ENCODE measurements at places on chromosomes 1 and 21.
A peak's percentile ranks its signal among the peaks of the same experiment; 100 is the strongest.

GRCh38 chr1:33387625-33388024, 43.3 kb downstream of the PHC2 start:
- no peak for DNase-seq

- peak; percentile 45 for DNase-seq
Observed at GRCh38 chr1:203558064-203558760, 64.3 kb downstream of the OPTC start.

- DNase-seq: no peak
Observed at GRCh38 chr1:164928232-164928812, 369.3 kb downstream of the PBX1 start.

- no peak for DNase-seq
Observed at GRCh38 chr1:156150333-156151011, 2.9 kb upstream of the SEMA4A start.

DNA sequence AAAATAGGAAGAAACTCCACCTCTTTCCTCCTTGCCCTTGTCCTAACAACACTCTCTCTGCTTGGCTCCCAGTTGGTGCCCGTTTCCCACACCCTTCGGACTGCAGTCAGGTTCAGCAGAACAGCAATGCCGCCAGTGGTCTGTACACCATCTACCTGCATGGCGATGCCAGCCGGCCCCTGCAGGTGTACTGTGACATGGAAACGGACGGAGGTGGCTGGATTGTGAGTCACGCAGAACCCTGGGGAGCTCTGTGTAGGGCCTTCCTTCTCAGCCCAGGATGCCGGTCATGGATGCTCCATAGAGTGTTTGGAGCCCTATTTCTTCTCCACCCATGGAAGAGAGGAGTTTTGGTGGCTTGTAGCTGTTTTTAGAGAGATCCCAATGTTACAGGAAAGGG, 60.9 kb downstream of the TNN start:
- no peak for DNase-seq

DNA sequence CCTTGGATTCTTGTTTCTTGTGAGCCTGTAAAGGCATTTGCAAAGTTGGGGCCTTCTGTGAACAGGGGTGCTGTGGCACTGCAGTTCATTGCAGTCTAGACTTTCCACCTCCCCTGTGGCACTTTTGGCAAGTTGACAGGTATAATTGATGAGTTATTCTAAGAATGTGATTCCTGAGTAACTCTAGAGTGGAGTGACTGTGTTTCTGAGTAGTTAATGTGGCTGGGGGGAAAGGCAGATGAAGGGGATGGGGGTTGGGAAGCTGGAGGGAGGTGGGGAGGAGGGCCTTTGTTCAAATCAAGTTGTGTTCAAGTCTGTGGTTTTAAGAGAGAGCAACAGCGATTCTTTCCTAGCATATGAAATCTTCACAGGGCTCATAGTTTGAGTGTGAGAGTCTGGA, 32.9 kb downstream of the PBX1 start:
- DNase-seq: peak; percentile 27

DNA sequence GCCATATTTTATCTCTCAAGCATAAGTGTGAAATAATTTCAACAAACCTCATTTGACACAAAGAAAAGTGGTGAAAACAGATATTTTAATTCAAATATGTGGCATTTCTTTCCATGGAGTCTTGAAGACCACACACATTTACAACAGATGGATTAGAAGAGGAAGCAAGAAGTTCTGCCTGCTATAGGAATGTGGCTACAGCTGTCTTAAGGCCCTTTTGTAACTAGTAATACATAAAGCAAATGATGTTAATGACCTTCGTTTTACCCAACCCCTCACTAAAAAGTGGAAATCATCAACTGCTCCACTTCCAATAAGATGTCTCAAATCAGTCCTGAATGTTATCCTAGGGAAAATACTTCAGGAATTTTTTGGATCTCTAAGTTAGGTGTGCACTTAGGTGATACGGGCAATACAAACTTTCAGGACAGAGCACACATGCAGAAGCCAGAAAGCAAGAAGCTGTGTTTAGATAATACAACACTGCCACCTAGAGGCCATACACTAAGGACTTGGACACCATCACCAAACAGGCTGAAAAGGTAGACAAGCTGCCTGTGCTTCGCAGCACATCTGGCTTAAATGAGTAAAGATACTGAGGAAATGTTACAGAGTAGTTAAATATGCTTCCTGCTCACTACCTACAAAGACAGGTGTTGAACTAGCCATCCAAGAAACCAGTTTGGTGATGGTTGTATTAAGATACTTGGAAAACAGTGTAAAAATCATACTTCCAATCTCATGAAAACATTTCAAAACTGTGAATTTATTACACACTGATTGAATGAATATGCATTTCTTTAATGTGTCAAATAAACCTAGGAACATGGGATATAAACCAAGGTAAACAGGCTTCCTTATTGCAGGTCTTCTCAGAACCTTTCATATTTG, 24.4 kb downstream of the RRAGC start:
- DNase-seq: peak; percentile 54

DNA sequence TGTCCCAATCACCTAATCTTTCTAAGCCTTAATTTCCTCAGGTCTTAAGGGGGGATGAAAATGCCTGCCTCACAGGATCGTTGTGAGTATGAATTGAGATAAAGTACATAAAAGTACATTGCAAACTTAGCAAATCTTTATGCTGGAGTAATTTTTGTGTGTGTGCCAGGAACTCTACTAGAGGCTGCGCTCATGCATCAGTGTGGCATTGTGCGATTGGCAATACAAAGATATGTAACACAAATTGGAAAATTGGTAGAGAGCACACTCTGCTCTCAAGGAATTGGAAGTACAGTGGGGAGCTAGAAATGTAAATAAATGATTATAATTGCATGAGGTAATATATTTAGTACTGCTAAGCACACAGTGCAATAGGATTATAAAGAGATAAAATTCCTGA, 398.3 kb downstream of the DUSP10 start:
- no peak for DNase-seq

DNA sequence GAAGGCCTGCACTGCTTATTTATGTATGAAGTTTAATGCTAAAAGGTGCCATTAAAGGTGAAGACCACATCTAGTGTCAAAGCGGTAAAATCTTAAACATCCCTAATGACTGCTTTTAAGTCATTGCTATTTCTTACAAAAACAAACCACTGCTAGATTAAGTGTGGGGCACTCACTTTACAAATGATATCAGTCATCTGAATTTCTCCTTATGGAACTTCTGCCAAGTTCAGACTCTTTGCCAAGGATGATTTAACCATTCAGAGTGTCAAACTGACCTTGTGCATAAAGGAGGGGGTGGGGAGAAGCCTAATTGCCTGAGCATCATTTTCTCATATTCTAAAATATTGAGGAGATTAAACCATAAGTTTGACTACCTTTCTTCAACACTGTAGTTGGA, 271.5 kb downstream of the TGFB2 start:
- DNase-seq: no peak

DNA sequence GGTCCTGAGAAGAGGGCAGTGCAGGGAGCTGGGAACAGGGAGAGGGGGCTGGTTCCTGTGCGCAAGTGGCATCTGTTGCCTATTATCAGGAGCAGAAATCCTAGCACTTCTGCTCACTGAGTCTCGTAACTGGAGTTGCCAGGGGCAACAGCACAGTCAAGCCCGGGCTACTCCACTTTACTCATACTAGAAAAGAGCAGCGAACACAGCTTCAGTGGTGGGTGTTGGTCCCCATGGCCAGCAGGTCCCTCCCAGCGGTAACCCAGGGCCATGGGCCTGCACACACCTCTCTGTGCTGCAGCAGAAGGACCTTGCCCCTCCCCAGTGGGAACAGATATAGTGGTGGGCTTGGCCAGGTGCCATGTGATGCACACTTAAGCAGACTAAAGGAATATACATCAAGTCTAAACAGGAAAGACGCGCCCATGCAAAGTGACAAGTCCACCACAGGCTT, 8.5 kb downstream of the PYCR2 start:
- peak; percentile 86 for DNase-seq

- no peak for DNase-seq
Observed at GRCh38 chr1:246987083-246987690, 20.7 kb downstream of the ZNF695 start.

DNA sequence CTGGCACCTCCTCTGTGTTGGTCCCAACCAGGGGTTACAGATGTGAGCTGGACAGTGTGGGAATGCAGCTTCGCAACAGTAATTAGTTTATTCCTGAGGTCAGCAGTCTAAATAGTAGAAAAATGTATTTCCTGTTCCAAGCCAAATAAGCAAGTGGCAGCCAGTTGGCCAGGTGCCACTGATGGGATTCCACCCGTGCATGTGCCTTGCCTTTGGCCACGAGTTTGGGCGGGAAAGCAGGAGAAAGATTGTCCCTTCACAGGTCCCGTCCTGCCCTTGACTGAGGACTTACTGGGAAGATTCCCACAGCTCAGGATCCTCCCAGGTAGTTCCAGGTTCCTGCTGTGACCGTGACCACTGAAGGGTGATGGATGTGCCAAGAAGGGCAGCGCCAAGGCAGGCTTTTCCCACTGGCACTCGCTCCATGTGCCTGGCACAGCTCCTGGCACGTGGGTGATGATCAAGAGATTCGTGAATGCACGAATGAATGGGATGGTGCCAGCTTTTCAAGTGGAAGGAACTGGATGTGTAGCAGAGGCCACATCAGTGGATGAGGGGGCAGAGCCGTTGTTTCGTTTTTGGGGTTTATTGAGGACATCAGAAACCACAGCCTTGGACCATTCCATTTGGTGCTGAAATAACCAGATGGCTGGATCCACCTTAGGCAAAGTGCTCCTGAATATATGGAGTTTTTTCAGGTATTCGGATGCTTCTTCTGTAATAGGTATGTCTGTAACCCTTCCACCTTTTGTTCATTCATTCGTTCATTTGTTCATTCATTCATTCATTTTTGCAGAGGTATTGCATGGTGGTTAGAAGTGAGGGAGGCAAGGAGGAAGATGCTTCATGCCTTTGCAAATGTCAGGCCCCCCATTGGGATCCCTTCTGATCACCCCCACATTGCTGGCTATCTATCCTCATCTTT, 62.4 kb upstream of the WNT4 start:
- no peak for DNase-seq

- no peak for DNase-seq
Observed at GRCh38 chr1:239616673-239617072, 230.3 kb downstream of the CHRM3 start.

- no peak for DNase-seq
Observed at GRCh38 chr1:115228191-115228590, 109.9 kb downstream of the NGF start.

- DNase-seq: no peak
Observed at GRCh38 chr1:31723828-31724359, 20.1 kb upstream of the COL16A1 start.

DNA sequence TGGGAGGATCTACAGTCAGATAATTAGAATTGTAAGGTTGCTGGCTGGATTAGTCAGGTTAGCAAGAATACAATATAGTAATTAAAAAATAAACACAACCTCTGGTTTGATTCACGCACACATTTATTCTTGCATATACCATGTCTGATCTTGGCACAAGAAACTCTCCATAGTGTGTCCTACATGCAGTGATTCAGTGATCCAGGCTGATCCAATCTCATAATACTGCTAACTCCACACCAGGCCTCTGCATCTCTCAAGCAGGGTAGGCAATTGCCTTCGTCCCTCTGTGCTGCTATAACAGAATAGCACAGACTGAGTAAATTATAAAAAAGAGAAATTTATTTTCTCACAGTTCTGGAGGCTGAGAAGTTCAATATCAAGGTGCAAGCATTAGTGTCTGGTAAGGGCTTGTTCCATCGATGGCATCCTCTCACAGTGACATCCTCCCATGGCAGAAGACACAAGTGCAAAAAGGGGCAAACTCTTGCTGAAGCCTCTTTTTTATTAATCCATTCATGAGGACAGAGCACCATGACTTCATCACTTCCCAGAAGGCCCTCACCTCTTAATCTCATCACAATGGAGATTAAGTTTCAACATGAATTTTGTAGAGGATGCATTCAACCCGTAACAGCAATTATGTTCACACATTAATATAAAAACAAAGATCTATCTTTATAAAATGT, 741.0 kb upstream of the NCAM2 start:
- no peak for DNase-seq

GRCh38 chr1:31423418-31423947, 10.5 kb downstream of the SERINC2 start:
- no peak for DNase-seq

GRCh38 chr1:41296506-41296905, 54.4 kb upstream of the SCMH1 start:
- DNase-seq: no peak

- DNase-seq: no peak
Observed at GRCh38 chr1:22186311-22186710, 43.4 kb upstream of the WNT4 start.

DNA sequence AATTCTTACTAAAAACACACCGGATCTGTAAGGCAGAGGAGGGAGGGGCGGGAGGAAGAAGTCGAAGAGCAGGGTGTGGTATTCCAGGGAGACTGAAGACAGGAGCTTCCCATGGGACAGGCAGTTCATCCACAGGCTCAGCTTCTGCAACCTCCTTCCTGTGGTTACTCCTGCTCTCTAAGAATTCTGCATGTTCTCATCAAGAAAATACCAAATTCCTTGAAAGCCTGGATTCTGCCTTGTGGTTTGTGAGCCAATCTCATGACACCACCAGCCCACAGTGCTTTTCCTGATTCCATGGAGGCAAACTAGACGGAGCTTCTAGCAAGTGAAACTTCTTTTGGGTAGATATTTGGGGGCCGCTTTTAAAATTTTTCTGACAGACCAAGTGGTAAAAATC, 1.1 kb upstream of the ST6GALNAC3 start:
- DNase-seq: no peak

DNA sequence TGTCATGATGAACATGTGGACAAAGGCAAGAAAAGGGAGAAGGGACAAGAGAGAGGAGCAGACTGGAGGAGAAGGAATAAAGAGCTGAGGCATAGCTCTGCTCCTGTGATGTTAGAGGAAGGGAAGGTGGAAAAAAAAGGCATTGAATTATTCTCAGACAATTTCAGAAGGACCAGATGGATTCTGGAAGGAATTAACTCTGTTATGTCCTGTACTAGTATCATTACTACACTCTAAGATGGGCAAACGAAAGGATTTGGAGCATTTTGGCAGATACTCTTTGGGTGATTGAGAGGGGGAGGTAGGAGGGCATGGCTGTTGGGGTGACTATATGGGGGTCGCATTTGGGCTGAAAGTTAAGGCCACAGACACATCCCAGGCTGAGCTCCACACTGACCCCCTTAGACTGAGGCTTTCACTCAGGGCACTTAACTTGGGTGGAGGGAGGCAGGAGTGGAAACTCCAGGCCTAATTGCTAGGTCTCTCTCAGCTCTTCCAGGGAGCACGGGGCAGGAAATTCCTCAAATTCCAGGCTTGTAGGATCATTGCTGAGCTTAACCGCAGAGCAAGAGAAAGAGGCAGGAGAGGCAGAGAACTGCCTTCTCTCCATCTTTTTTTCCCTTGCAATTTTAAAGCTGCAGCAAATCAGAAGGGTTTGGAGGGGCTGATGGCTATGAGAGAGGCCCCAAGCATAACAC, 25.9 kb downstream of the KIRREL1 start:
- no peak for DNase-seq

All from NCI-H1417 (cell line).